ENCODE measurements at places on chromosomes 2 and 18.

- DNase-seq: peak; percentile 51
Observed at GRCh38 chr18:28175150-28175929, 1.6 kb downstream of the CDH2 start.

GRCh38 chr2:123762221-123762620, 262.9 kb upstream of the CNTNAP5 start:
- DNase-seq: no peak

GRCh38 chr2:119076713-119077112, 81.8 kb downstream of the C1QL2 start:
- DNase-seq: no peak

DNA sequence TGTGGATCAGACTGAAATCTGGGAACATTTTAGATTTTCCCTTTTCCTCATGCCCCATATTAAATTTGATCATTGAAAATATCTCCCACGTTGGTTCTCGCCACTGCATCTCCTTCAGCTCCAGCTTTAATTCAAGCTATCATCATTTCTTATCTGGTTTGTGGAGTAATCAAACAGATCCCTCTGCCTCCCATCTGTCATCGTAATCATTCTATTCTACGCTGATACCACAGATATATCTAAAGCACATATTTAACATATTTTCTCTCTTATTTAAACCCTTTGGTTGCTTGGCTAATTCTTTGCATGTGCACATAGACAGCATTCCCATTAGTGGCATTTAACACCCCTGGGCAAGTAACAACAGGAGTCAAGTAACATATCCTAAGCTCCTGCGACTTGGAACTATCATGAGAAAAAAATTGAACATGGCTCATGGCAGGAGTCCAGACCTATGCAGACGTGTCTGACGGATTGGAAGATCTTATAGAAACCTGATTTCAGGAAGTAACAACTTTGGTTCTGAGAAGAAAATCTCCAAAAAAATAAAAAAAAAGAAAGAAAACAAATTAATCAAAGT, 158.8 kb upstream of the KYNU start:
- no peak for DNase-seq

GRCh38 chr2:231222318-231223000, 24.0 kb downstream of the ARMC9 start:
- no peak for DNase-seq

DNA sequence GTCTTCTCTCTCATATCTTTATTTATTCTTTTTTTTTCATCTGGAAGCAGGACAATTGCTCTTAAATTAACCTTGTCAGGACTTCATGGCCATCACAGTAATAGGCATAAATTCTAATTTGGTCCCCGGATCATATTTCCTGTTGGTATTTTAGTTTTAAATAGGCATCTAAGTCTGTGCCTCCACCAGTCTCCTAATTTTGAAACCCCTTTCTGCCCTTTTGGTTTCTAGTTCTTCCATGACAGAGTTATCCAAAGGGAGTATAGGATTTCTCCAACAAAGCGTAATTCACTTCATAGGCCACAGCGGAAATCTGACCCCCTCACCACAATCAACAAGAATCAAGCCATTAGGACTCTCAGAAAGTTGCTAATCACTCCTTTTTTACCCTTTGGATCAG, 3.8 kb downstream of the EPHA4 start:
- no peak for DNase-seq
